ENCODE measurements at places on chromosomes 3 and 15.

GRCh38 chr3:4306860-4307259, 3.7 kb downstream of the SETMAR start:
- no peak for DNase-seq

DNA sequence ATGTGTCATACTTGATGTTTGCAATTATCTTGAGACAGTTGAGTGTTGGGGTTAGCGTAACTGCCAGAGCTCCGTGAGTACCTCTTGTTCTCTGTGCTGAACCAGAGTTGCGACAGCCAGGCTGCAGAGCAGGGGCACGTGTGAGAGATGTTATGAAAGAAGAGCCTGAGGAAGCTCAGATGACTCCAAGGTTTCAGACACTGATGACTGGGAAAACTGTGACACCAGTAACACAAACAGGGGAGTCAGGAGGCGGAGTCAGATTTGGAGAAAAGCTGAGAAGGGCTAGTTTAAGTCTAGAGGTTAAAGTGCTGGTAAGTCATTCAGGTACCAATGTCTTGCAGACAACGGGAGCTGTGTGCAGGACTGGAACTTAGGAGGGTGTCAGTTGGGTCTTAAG, 45.0 kb downstream of the BLM start:
- DNase-seq = no peak

GRCh38 chr3:155917781-155918180, 47.3 kb downstream of the GMPS start:
- DNase-seq = no peak

GRCh38 chr15:78130466-78131294, 565 bp downstream of the CIB2 start:
- no peak for DNase-seq

GRCh38 chr3:125151916-125152315, 60.6 kb downstream of the SLC12A8 start:
- no peak for DNase-seq

GRCh38 chr3:71348001-71348632, 235.4 kb downstream of the FOXP1 start:
- DNase-seq = no peak

- no peak for DNase-seq
Measured at GRCh38 chr3:19347671-19348070, 199.4 kb downstream of the KCNH8 start.

- DNase-seq = peak; percentile 64
Measured at GRCh38 chr3:67790043-67790442, 135.6 kb upstream of the SUCLG2 start.

GRCh38 chr15:29770796-29771195, 51.5 kb downstream of the TJP1 start:
- no peak for DNase-seq
